ENCODE measurements at places on chromosomes 2 and 18. TPM values are rescaled to one million over a fixed set of nuclear protein-coding genes. Genes with fewer than 3 reads are reported as not detected.

DNA sequence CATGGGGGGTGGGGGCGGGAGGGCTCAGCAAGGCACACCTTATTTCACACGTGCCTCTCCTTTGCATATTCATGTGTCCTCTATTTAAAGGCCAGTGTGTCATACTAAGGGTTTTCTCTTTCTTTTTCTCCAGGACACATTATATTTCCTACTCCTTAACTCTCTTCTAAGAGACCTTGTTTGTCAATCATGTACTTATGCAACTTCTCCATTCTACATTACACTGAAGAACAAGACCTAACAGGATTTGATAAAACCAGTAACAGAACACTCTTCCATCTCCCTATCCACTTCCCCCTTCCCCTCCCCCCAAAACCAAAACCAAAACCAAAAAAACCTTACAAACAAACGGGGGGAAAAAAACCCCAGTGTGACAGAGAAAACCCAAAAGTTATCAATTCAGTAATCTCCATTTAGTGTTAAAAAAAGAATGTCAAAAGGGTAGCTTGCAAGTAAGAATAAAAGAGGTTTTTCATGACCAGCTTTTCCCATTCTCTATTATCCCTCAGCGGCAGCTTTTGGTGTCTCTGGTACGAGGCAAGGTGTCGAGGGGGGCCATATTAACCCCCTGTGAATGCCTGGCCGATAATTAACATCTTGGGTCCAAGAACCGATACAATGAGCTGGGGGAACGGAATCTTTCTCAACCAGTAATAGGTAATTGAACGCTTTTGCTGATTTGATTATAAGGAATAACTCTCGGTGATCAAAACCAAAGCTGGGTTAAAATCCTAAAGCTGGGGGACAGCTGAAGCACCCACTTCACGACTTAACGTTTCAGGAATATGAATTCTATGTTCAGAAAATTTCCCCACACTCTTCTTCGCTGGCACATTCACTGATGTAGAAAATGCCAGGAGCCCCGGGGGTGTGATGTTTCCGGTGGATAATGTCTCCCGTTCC lies 191.0 kb upstream of the TCF4 start:
- DNase-seq = no peak
- H3K36me3 ChIP-seq = no peaks in the 10 kb centered on the region
- H3K27ac ChIP-seq = peak overlapping the region; percentile 76
- H3K4me3 ChIP-seq = peak overlapping the region; percentile 69
- peaks cover 16% of the 10 kb centered on the region for H3K4me1 ChIP-seq

DNA sequence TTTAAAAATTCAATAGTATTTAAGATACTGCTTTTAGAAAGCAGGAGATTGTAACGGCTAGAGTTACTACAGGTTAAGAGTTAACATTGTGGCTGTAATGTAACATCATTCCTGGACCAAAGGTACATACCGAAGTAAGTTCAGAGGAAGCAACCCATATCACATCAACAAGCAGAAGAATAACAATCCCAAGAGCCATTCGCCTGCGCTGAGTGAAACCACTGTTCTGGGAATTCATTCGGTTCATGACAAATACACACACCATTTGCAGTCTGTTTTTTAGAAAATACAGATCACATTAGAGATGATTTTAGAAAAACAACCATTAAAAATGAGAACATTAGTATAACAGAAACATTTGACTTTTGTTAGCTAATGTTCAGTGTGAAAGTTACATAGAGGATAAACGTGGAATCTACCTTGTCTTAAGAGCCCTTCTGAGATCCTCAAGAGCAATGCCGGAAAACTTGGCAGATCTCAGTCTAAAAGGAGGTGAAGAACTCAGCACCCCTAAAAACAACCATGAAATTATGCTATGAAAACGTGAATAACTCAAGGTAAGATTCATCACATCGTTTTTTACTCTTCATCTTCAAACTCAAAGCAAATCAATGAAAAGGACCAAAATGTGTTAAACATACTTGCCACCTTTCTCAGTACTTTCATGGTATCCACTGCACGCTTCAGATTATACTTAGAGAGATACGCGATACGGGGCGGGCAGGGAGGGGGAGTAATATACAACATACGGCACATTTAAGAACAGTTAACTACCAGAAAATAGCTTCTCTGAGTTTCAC lies 1.2 kb downstream of the SLC35F5 start:
- no peaks in the 10 kb centered on the region for H3K27me3 ChIP-seq
- H3K36me3 ChIP-seq = peaks cover 27% of the 10 kb centered on the region
- DNase-seq = no peak
- H3K27ac ChIP-seq = peak overlapping the region; percentile 94
- H3K4me3 ChIP-seq = peak overlapping the region; percentile 97

DNA sequence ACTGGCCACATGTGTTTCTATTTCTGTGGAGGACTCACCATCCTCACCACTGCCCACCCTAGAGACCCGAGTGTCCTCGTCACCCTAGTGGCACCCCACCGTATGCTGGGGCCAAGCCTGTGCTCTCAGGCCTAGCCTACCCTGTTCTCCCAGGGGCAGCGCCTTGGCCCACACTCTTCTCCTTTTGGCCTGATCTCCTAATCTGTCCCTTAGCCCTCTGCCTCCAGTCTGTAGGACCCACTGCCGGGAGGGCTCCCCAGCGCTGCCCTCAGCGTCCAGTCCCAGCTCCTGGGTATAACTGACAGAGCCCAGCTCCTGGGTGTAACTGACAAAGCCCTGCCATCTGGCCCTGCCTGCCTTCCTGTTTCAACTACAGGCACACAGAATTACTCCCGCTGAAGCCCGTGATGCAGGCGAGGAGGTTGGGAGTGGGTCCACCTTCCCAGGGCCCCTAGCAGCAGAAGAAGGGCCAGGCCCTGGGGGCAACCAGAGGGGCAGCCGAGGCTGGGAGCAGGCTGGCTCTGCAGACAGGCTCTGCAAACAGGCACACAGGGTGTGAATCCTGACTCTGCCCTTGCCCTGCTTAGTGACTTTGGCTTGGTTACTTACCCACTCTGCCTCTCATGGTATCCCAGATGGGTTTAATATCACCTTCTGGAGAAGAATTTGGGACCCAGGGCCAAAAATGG lies 25.6 kb upstream of the PTMA start:
- H3K36me3 ChIP-seq = no peaks in the 10 kb centered on the region
- no peak overlapping the region for H3K4me3 ChIP-seq
- peaks cover 13% of the 10 kb centered on the region for H3K4me1 ChIP-seq

GRCh38 chr2:131016826-131017741 lies 76.2 kb downstream of the FAM168B start:
- no peaks in the 10 kb centered on the region for H3K4me1 ChIP-seq
- peaks cover 4% of the 10 kb centered on the region for H3K27me3 ChIP-seq
- H3K36me3 ChIP-seq = no peaks in the 10 kb centered on the region
- no peak for DNase-seq
- no peak overlapping the region for H3K27ac ChIP-seq

DNA sequence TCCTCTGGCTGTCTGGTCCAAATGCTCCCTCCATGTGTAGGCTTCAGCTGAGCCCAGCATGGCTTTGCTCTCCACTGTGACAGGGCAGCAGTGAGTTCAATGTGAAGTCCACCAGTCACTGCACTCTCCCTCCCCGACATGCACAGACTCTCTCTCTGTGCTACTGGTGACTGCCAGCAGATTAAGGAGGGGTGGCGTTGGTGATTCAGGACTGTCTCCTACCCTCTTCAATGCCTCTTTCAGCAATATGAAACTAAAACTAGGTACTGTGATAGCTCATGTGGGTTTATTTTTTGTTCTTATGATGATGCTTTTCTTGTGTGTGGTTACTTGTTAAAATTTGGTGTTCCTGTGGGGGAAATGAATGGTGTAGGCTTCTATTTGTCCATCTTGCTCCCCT lies 201.0 kb upstream of the RBMS1 start:
- DNase-seq = no peak
- H3K4me3 ChIP-seq = no peak overlapping the region
- no peaks in the 10 kb centered on the region for H3K4me1 ChIP-seq
- H3K27ac ChIP-seq = no peak overlapping the region
- H3K27me3 ChIP-seq = no peaks in the 10 kb centered on the region

DNA sequence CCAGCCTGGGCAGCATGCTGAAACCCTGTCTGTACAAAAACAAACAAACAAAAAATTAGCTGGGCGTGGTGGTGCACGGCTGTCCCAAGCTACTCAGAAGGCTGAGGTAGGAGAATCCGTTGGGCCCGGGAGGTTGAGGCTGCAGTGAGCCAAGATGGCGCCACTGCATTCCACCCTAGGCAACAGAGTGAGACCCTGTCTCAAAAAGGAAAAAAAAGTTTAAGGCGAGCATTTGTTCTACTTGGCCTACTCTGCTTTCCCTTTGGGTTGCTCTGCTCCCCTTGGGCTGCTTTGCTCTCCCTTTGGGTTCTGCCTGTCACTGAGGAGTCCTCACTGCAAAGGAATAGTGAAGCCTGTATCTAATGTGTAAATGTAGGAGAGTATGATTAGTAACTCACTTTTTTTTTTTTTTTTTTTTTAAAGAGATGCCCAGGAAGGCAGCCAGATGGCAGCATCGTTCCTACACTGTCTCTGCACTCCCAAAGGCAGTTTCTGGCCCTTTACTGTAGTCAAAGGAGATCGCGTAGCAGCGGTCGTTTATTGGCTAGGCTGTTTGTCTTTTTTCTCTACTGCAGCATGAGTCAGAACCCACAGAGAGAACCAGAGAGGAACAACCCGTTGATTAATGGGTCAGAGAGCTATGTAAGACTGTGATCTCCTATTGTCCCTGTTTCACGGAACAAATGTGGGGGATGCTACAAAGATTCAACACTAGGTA lies 118.3 kb upstream of the CWC22 start:
- H3K27me3 ChIP-seq = no peaks in the 10 kb centered on the region
- DNase-seq = peak; percentile 43
- H3K27ac ChIP-seq = no peak overlapping the region
- H3K4me3 ChIP-seq = no peak overlapping the region
- no peaks in the 10 kb centered on the region for H3K36me3 ChIP-seq

GRCh38 chr2:145961846-145962245 lies 1441.9 kb upstream of the ZEB2 start:
- no peaks in the 10 kb centered on the region for H3K4me1 ChIP-seq
- no peak overlapping the region for H3K27ac ChIP-seq
- no peak for DNase-seq
- H3K27me3 ChIP-seq = no peaks in the 10 kb centered on the region
- H3K4me3 ChIP-seq = no peak overlapping the region

- H3K27me3 ChIP-seq = no peaks in the 10 kb centered on the region
- no peaks in the 10 kb centered on the region for H3K36me3 ChIP-seq
- H3K4me3 ChIP-seq = no peak overlapping the region
- no peak for DNase-seq
- no peaks in the 10 kb centered on the region for H3K4me1 ChIP-seq
- H3K27ac ChIP-seq = no peak overlapping the region
Measured at GRCh38 chr2:69131983-69132675, 119.2 kb downstream of the ANTXR1 start.

Gene RAX
- not detected for total RNA-seq

Gene ERFE
- total RNA-seq = not detected

- H3K27ac ChIP-seq = no peak overlapping the region
- H3K4me3 ChIP-seq = peak overlapping the region; percentile 51
- DNase-seq = no peak
- H3K27me3 ChIP-seq = peaks cover 96% of the 10 kb centered on the region
- H3K36me3 ChIP-seq = no peaks in the 10 kb centered on the region
- peaks cover 51% of the 10 kb centered on the region for H3K4me1 ChIP-seq
Measured at GRCh38 chr2:72916743-72917137, 579 bp upstream of the EMX1 start.

Gene WBP1
- total RNA-seq = 60.1 TPM

GRCh38 chr2:36403675-36404230 lies 48.2 kb downstream of the CRIM1 start:
- peaks cover 32% of the 10 kb centered on the region for H3K4me1 ChIP-seq
- H3K27ac ChIP-seq = no peak overlapping the region
- no peak for DNase-seq
- H3K4me3 ChIP-seq = no peak overlapping the region
- H3K27me3 ChIP-seq = no peaks in the 10 kb centered on the region
- no peaks in the 10 kb centered on the region for H3K36me3 ChIP-seq
